Fibroblast of gingiva (primary cell): ENCODE measurements at places on chromosomes 12 and 14.
A peak's percentile ranks its signal among the peaks of the same experiment; 100 is the strongest.

- DNase-seq: peak; percentile 69
Observed at GRCh38 chr12:76010732-76011458, 20.7 kb downstream of the PHLDA1 start.

- peak; percentile 55 for DNase-seq
Observed at GRCh38 chr14:34750670-34751069, 36.3 kb upstream of the CFL2 start.

DNA sequence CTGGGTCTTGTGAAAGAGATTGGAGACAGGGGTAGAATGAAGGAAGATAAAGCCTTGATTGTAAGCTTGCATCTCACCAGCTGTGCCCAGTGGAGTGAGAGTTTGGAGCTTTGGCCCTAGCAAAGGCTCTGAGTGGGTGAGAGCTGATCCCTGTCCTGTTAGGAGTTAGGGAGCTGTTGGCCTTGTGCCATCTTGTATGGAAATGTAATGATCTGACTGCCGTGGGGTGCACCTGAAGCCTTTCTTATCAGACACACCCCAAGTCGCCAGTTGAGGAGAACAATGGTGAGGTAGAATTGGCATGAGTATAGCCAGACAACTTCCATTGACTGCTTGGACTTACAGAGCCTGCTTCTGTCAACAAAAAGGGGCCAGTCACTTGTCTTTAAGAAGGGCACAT is 130.1 kb downstream of the PRKCH start:
- DNase-seq: no peak

GRCh38 chr12:2687726-2688125 is 107.0 kb upstream of the FKBP4 start:
- DNase-seq: no peak
